GM12878 (cell line): ENCODE measurements at places on chromosomes 3 and 15. TPM values are rescaled to one million over a fixed set of nuclear protein-coding genes. Genes with fewer than 3 reads are reported as not detected.

The SLC24A5 gene
- not detected in 2 replicates for total RNA-seq

The CLDN11 gene
- total RNA-seq, result 0.15 and 0.29 TPM in 2 replicates

The ABCC5 gene
- total RNA-seq, result 9.9 and 14.4 TPM in 2 replicates

The SSUH2 gene
- total RNA-seq, result not detected in 2 replicates

GRCh38 chr3:173945806-173946205 lies 548.3 kb downstream of the NLGN1 start:
- no peak for DNase-seq

The NTRK3 gene
- total RNA-seq, result not detected in 2 replicates

The PLXND1 gene
- total RNA-seq, result 0.66 and 2.3 TPM in 2 replicates

GRCh38 chr3:143538577-143538981 lies 309.7 kb downstream of the SLC9A9 start:
- no peak for DNase-seq

The RYR3 gene
- not detected in 2 replicates for total RNA-seq

DNA sequence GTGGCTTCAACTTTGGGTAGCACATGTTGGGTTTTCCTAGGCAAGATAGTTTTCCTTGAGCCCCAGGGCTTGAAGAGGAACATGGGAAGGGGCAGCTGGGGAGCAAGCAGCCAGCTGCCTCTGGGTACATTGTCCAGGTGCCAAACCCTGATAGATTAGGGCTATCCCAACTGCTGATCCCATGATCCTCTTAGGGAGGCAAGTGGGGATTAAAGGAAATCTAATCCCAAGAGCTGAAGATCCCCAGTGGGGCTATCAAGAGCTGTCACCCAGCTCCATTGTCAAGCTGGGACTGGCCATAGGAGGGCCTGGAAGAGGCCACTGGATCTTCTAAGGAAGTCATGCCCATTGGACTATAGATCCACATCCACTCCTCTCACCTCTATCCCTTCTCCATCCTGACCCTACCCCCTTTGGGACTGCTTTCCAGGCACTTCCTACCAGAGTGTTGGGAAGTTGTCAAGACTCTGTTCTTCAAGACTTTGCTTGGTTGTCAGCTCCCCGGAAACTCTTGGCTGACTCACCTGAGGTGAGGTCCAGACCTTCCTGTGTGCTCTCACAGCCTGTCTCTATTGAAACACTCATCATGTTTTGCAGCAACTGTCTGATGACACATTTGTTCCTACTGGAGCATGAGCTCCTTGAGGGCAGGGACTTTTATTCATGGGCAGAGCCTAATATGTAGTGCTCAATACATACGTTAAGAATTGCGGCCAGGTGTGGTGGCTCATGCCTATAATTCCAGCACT lies 5.9 kb downstream of the CAMK2N2 start:
- DNase-seq, result no peak

GRCh38 chr15:67003586-67003985 lies 61.8 kb upstream of the SMAD3 start:
- DNase-seq, result no peak

GRCh38 chr3:141992512-141992911 lies 116.1 kb downstream of the ATP1B3 start:
- DNase-seq, result peak; percentile 35

DNA sequence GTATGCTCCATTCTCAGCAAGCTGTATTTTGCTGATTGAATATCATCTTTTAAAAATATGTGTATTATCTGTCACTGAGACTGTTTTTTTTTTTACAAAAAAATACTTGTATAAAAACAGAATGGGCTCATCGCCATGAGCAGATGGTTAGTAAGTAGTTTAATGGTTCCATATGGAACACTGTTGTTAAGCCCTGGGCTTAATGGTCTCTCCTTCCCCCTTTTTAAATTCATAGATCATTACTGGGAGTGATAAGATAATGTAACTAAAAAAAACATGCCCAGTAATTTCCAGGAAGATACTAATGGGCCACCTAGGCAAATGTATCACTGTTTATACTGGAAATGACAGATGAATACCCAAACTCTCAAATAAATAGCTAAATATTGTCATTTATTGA lies 95.3 kb upstream of the TPRG1 start:
- DNase-seq, result no peak

The SQOR gene
- total RNA-seq, result 34.4 and 39.9 TPM in 2 replicates

- DNase-seq, result no peak
Measured at GRCh38 chr15:45799508-45799907, 164.7 kb downstream of the SQOR start.

DNA sequence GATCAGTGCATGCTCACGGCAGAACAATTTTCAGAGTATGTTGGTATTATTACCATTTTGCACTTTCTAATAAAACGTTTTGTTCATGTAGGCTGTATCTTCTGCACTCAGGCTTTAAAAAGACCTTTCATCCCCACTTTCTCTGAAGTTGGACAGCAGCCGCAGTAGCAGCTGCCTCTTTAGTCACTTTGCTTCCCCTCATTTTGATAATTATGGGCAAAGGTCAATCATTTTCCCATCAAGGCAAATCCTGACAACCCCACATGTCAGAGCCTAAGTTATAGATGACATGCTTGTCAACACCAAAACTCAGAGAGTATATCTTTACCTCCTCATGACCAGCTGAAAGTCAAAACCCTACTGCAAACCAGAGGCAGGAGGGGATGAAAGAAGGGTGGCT lies 99.7 kb downstream of the ROBO2 start:
- DNase-seq, result no peak

The CLSTN2 gene
- total RNA-seq, result 0.03 and 0.05 TPM in 2 replicates

The EEF1AKMT4 gene
- 10.2 and 11.9 TPM in 2 replicates for total RNA-seq

The PPARG gene
- 0.15 and 0.16 TPM in 2 replicates for total RNA-seq

DNA sequence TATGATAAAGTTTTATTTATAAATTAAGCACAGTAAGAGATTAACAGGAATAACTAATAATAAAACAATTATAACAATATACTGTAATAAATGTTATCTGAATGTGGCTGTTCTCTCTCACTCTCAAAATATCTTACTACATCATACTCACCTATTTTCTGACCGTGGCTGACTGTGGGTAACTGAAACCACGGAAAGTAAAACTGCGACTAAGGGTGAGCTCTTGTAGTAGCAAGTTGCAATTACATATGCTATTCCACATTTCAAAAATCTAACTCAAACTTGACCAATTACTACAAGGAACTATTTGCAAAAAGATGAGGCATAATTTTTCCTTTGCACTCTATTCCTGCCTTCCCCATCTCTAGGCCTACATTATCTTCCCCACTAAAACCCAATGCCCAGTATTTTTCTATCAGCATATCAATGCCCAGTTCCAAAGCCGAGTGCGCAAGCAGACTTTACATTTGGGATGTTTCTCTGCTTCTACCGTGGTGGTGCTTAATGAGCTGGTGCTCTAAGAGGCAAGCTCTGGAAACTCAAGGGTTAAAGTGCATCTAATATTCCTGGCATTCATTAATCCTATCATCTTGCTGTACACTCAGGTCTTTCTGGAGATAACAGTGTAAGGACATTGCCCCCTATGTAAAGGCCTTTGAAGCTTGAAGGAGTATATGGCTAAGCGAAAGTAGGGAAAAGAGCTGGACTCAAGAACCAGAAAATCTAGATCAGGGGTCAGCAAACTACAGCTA lies 6.7 kb downstream of the PCYT1A start:
- DNase-seq, result no peak

The RNU5B-1 gene
- total RNA-seq, result 14.3 and 19.1 TPM in 2 replicates

The STRIT1 gene
- total RNA-seq, result not detected in 2 replicates

DNA sequence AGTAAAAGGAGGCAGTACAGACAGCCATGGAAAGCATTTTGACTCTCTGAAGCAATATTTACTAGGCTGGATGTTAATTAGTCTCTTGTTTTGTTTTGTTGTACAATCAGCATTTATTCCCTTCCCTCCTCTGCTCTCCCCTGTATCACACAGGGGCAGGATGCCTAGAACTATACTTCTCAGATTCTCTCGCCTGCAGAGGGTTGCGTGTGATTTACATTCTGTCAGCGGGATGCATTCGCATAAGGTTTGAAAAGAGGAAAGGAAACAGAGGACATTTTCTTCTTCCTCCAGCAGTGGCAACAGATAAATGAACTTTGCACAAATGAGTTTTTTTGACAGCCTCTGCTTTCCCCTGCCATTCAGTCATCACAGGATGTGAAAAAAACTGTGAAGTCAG lies 188.3 kb downstream of the RSL24D1 start:
- no peak for DNase-seq

DNA sequence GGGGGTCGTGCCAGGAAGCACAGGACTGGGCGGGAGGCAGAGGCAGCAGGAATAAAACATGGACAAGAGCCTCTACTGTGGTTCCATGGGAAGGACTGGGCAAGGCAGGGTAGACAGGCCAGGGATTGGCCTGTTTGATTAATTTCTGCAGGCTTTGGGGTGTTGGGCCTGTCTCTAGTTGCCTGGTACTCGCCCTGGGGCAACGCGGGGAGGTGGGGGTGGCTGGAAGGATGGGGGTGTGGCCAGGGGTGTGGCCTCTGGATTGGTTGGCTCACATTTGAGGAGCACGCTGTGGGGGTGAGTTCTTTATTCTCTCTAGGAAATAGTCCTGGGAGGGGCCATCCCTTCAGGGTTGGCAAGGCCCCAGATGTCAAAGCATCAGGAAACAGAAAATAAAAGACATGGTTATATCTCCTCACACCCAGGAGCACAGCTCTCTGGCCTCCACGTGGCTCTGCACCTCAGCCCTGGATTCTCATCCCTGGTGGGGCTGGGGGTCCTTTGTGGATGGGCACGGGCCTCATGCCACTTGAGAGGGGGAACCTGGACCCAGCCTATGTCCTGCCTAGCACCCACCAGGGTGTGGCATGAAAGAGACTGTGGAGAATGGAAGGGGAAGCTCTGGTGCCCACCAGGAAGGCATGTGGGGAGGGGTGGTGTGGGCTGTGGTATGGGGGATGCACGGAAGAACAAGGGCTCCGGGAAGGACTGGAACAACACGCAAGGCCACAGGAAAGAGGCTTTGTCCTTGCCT lies 223.0 kb upstream of the LYSMD4 start:
- DNase-seq, result no peak

The TPRG1 gene
- 2.4 and 3.7 TPM in 2 replicates for total RNA-seq

GRCh38 chr3:166879661-166880060 lies 500.4 kb downstream of the ZBBX start:
- DNase-seq, result no peak

GRCh38 chr15:44308415-44308814 lies 19.9 kb downstream of the GOLM2 start:
- DNase-seq, result peak; percentile 73

DNA sequence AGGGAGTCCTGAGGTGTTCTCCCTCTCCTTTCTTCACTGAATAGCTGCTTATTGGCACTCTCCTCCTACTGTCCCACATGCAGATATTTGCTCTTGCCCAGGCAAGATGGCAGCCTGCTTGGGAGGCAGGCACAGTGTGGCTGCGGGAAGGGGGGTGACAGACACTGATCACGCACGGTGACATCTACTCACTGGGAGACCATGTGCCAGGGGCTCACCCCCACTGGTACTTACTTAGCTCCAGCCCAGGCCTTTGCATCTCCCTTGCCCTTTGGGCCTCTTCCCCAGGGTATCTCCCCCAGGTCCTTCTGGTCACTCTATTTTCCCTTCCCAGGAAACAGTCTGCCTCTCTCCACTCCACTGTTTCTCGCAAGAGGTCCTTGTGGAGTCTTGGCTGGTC lies 6.4 kb downstream of the PLA2G4E start:
- DNase-seq, result no peak

GRCh38 chr3:101896083-101896757 lies 46.9 kb downstream of the NFKBIZ start:
- DNase-seq, result no peak

The PRSS50 gene
- not detected in 2 replicates for total RNA-seq

- DNase-seq, result peak; percentile 90
Measured at GRCh38 chr3:149585401-149585726, 72.5 kb downstream of the WWTR1 start.

DNA sequence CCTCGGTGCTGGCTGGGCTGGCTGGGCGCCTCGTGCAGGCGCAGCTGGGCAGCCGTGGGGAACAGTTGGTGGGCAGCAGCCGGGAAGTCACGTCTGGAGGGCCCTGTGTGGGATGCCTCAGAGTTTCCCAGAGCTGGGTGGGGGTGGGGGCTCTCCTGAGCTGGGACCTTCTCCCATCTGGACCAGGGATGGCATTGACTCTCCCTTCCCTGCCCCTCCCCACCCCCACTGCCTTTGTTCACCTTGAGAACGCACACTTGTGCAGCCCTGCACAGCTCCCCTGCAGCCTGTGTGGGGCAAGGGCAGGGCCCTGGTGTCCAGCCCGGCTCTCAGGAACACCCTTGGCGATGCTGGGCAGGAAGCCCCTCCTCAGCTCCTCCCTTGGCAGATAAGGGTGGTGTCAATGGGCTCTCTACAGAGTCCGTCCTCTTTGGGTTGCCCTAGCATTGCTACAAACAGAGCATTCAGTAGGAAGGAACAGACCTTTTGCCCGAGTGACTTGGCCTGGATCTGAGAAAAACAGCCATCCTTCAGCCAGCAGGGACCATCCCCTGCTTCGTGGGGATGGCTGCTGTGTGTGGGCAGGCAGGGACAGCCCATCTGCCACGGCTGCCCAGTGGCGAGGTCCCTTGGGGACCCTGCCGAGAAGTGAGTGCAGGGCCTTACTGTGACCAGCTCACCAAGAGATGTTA lies 25.5 kb upstream of the KLF13 start:
- no peak for DNase-seq

The WDR76 gene
- total RNA-seq, result 43.0 and 46.7 TPM in 2 replicates

The CEP19 gene
- 1.6 and 1.9 TPM in 2 replicates for total RNA-seq

- no peak for DNase-seq
Measured at GRCh38 chr3:9136746-9137465, 112.5 kb downstream of the SRGAP3 start.

- no peak for DNase-seq
Measured at GRCh38 chr3:187833799-187834578, 88.7 kb upstream of the BCL6 start.

DNA sequence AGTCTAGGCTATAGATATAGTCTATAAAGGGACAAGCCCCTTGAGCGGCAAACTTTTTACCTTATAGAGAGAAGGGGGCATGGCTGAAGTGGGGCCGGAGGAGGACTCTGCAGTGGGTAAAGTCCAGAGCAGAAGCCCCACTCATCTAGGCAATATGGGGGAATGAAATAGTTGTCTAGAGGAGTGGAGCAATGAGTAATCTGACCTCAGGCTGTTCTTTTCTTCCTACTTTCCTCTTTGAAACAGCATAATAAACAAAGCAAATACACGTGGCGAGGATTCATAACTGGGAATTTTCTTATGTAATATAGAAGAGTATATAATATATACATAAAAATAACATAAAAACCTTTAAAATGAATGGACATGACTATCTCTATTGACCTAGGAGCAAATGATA lies 546.4 kb upstream of the ZNF385D start:
- DNase-seq, result no peak

The SLC2A2 gene
- 0.10 and 0.19 TPM in 2 replicates for total RNA-seq

DNA sequence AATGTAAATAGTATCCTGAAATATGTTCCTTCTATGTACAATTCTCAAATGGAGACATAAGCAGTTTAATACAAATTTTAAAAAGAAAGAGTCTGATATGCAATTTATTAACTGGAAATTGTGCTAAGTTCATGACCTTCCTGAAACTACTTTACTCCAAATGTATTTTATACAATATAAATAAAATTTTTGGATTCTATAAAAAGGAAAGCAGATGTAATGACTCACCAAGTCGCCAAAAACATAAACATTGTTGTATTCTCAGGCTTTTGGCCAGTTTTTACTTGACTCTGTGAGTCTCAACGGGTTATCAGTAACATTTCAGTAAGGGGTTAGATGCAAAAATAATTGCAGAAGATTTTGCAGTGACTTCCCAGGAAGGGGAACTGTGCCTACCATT lies 948.2 kb downstream of the EPHA3 start:
- no peak for DNase-seq
